ENCODE measurements at places on chromosomes 5 and 9.
A peak's percentile ranks its signal among the peaks of the same experiment; 100 is the strongest.

- no peak for DNase-seq
Measured at GRCh38 chr5:143213851-143214363, 189.6 kb downstream of the NR3C1 start.

DNA sequence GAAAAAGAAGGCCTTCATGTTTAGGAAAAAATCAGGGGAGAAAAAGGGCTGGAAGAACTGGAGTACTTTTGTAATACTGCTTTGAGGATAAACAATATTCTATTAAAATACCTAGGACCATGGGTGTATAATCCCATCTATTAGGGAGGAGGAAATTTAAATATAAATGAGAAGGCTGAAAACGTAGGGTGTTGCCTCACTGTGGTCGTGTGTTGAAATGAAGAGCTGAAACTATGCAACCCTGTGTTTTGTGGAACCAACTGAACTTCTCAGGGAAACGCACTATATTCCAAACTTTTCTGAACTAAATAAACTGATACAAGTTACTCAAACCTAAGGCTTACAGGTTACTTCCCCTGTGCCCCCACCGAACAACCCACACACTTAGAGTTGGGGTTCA is 4.5 kb upstream of the CNTLN start:
- DNase-seq: no peak

GRCh38 chr9:20084125-20084524 is 295.3 kb upstream of the SLC24A2 start:
- no peak for DNase-seq

DNA sequence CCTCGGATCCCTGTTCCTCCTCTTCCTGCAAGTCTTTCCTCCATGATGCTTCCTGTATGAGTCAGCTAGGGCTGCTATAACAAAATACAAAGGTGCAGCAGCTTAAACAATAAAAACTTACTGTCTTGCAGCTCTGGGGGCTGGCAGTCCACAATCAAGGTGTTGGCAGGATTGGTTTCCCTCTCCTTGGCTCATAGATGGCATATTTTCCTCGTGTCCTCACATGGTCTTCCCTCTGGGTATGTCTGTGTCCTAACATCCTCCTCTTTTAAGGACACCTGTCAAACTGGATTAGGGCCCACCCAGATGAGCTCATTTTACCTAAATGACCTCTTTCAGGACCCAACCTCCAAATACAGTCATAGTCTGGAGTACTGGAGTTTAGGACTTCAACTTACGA is 117.5 kb downstream of the MED10 start:
- no peak for DNase-seq

DNA sequence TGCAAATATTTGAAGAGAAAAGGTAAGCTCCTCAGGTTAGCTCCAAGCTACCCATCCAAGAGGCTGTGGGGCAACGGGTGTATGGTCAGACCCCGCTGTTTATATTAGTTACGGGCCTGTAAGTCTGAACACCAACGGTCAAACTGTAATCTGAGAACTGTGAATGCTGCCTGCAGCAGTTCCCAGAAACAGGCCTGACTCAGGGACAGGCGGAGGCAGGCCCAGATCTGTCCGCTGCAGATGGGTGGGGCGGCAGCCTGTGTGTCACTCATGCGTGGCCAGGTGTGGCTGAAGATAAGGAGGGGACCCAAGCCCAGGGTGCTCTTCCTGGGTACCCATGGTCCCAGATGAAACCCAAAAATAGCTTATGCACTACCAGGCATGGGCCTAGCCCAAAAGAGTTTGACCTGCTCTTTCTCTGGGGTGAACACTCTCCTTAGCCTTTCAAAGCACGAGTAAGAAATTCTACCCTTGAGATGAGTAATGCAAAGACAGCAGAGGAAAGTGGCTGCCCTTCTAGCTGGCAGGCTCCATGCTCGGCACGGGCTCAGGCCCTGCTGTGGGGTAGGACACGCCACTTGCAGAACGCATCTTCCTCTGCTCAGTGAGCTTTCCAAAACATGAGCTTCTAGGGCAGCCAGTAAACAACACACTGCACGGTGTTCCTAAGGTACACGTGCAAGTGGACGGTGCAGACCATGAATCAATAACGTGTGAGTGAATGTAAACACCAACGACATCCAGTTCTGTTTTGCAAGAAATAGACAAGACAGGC is 9.1 kb downstream of the UBAC1 start:
- DNase-seq: no peak

- no peak for DNase-seq
Measured at GRCh38 chr9:89376741-89377351, 58.5 kb downstream of the SECISBP2 start.

DNA sequence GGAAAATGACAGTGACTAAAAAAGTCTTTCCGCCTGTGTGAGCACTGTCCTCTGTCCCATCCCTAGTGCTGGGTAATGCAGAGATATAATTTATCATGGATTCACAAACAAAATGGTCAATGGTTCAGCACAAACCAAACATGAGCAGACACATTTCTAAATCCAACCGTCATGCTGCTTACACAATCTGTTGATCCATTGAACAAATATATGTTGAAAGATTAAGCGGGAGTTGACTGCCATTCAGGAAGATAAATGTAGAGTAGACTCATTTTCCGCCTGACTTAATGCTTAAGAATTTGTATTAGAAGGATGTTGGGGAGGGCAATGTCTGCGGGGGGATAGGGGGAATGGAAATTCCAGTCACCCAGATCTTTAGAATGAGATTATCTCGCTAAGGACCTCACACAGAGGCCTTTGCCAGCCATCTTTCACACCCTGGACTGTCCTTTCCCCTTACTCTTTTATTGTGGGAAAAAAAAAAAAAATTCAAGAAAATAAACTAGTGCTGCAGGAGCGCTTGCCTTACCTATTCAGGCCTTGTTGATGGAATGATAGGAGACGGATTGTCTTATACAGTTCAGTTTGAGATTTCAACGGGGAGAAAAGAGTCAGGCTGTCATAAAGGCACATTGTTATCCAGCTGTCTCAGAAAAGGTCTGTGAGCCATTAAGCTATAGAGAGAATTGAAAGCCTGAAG is 153.7 kb downstream of the TLE1 start:
- no peak for DNase-seq

GRCh38 chr5:176562189-176562588 is 13.0 kb downstream of the CDHR2 start:
- no peak for DNase-seq

DNA sequence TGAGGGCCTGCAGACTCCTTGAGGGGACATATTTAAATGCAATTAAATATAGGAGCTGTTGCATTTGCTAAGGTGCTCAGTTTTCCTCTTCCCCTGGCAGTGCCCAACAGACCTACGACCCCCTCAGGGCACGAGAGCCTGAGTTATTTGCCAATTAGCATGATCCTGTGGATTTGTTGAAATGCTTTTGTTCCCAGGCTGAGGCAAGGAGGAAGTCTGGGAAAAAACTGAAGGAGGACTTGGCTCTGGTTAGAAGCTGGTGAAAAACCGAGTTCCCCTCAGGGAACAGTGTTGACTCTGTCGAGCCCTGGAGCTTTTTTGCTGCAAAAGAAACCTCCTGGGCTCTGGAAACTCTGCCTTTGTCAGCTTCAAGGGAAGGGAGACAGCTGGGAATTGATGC is 103.6 kb upstream of the SHB start:
- no peak for DNase-seq

DNA sequence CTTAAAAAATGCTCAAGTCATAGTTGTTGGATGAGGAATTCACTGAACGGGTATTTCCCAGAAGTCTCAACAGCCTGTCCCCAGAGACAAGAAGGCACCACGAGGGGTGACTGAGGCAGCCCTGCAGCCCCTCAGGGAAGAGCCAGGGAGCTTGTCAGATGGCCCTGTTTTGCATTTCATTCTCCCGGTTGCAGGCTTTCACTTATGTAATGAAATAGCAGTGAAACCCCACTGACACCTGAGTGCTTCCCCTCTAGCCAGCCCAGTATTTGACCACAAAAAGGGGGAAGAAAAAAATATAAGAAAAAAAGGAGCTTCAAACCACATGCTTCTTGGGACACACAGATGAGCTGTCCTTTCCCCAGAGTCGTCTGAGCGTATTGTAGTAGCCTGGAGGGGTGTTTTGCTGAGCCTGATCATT is 75.3 kb upstream of the IL12B start:
- DNase-seq: no peak

DNA sequence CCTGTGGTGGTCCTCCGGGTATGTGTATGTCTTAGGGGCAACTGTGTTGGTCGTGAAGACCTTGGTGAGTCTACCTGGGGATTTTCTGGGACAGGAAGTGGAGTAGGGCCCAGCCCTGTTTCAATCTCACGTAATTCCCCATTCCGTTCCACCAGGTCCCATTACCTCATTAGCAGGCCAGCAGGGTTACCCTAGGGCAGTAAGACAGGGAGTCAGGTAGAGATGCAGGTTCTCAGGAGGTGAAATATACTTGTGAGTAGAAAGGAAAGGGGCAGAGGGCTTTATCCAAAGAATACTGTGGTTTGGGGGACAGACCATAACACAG is 56.5 kb downstream of the MACROH2A1 start:
- DNase-seq: no peak

DNA sequence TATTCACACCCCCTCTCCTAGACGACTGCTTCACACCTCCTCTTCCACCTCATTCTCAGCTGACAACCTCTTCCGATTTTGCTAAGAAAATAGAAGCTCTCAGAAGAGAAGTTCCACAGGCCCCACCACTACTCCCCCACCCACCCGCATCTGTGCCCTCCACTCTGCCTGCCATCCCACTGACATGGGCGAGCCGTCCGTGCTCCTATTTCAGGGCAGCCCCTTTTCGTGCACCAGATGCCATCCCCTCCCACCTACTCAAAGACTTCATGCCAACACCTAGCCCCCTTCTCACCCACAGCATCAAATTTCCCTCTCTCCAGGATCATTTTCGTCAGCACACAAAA is 34.6 kb upstream of the JADE2 start:
- no peak for DNase-seq

GRCh38 chr9:126499005-126499910 is 114.5 kb upstream of the LMX1B start:
- no peak for DNase-seq

- no peak for DNase-seq
Measured at GRCh38 chr9:84758817-84759216, 89.3 kb downstream of the NTRK2 start.

GRCh38 chr9:114371973-114372917 is 15.5 kb downstream of the AKNA start:
- DNase-seq: no peak

GRCh38 chr5:131589510-131590348 is 45.3 kb downstream of the RAPGEF6 start:
- no peak for DNase-seq

- no peak for DNase-seq
Measured at GRCh38 chr5:56506211-56506965, 273.3 kb upstream of the ANKRD55 start.

DNA sequence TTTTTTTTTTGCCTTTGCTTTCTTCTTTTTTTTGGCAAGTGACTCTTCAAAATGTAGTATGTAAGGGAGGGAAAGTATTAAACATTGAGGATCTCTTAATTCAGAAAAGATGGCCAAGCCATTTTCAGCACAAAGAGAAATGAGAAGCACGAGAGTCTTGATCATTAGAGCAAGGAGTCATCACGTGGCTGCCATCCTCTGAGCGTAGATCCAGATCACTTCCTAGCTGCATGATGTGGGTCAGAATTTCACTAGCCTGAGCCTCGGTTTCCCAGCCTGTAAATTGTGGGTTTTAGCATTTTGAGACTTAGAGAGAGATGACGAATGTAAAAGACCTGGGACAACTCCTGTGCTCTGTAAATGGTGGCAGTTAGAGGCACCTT is 312.9 kb downstream of the ARHGEF28 start:
- DNase-seq: no peak

GRCh38 chr9:95669253-95669652 is 152.5 kb upstream of the PTCH1 start:
- DNase-seq: no peak

DNA sequence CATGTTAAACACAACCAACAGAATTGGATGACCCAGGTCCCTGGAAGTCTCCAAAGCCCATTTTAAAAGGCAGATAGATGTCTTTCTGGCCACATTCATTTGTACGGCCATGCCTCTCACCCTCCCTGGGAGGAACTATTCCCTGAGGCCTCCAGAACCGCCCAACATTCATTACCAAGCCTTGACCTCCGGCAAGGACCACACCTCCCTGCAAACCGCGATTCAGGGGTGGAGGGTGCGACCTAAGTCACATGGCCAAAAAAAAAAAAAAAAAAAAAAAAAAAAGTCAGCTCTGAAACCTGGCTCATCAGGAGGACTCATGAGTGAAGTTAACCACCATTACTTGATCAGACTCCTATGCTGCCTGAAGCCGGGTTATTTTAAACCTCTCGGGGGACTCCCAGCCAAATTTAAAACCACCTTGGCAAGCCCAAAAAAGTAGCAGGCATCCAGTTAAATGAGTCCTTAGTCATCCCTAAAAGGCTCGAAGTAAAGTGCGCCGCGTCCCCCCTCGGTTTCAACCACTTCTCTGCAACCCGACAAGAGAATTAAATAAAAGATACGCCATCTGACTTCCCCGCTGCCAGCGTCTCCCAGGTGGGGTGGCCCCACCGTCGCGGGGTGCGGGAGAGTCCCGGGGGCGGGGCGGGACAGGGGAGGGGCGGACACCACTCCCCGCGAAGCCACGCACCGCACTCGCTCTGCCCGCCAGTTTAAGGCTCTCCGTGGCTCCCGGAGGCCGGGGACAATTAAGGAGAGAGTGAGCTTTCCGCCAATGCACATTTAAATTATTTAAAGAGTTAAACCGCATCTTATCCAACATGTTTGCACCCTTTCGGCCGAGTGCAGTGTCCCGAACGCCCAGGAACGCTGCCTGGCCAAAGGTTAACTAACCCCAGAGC is 2.3 kb downstream of the KLF9 start:
- DNase-seq: peak; percentile 63

DNA sequence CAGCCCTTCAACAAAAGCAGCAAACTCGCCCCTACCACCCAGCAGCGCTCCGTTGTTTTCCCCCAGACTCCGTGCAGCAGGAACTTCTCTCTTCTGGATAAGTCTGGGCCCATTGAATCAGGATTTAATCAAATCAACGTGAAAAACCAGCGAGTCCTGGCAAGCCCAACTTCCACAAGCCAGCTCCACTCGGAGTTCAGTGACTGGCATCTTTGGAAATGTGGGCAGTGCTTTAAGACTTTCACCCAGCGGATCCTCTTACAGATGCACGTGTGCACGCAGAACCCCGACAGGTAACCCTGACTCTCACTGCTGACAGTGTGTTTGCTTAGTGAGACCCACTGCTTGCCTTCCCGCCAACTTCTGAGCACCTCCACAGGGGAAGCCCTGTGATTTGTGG is 81.8 kb downstream of the PRDM6 start:
- DNase-seq: no peak

- DNase-seq: no peak
Measured at GRCh38 chr5:10091701-10092100, 158.0 kb downstream of the ATPSCKMT start.

DNA sequence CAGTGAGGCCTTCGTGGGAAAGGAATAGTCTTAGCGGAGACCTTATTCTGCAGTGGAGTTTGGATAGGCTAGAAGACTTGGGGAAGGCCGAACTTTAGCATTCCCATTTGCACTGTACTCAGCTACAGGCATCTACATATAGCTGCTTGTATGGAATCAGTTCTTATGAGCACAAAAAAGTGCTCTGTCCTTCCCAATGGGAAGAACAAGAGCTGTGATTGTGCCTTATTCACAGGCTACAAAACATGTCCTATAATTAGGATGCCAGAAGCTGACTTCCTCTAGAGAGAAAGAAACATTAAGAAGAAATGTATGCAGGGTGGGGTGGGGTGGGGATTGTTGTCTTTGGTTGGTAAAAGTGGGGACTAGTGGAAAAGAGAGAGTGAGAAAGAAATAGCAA is 154.7 kb downstream of the ATP10B start:
- no peak for DNase-seq

Data from head of caudate nucleus (tissue), 42 donors.